ENCODE measurements at places on chromosomes 12 and 14. TPM values are rescaled to one million over a fixed set of nuclear protein-coding genes. Genes with fewer than 3 reads are reported as not detected.

C12orf75 gene
- 89.5 TPM for total RNA-seq

ARHGEF25 gene
- total RNA-seq, result 0.07 TPM

PYGL gene
- 79.2 TPM for total RNA-seq

TPPP2 gene
- not detected for total RNA-seq

FRMD6 gene
- 61.6 TPM for total RNA-seq

KLRK1 gene
- not detected for total RNA-seq

KRT83 gene
- not detected for total RNA-seq

SRGAP1 gene
- total RNA-seq, result 5.3 TPM

DHRS2 gene
- 0.13 TPM for total RNA-seq

GNB3 gene
- total RNA-seq, result 0.20 TPM

ZNF891 gene
- total RNA-seq, result 0.30 TPM

RTL1 gene
- total RNA-seq, result not detected

Measured in mammary microvascular endothelial cell (primary cell).